ENCODE measurements at places on chromosomes 2 and 18.

DNA sequence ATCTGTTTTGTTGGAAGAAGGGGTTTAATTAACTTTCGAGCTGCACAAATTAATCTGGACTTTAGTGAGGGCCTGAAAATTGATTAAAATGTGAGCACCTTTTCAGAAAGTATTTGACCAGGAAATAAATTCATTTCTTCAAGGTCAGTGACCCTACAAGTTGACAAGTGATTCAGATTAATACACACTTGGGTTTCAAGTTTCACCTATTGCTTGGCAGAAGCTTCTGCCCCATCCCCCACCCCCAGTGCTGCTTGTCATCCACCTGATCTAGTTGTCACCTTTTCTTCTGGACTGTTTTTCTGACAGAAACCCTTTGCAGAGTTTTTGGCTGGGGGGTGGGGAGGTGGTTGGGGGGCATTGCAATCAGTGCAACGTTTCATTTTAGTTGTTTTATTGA, 46.2 kb downstream of the RPRM start:
- no peak for DNase-seq

DNA sequence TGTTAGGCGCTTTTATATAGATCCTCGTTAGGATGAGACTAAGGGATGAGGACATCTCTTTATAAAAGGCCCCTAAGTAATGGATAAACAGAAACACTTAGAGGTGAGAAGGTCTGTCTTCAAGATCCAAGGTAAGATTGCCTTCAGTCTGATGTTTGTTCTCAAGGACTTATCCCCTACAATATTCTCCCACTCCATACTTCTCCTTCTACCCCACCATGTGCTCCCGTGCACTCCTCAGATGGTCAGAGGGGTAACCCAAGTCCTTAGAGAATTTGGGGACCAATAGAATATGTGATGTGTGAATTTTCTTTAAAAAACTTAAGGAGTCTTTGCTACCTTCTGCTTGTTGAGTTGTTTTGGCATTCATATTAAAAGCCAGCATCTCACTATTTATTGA, 23.1 kb downstream of the FOSL2 start:
- DNase-seq = no peak

GRCh38 chr2:168003876-168004275, 243.5 kb downstream of the STK39 start:
- no peak for DNase-seq

DNA sequence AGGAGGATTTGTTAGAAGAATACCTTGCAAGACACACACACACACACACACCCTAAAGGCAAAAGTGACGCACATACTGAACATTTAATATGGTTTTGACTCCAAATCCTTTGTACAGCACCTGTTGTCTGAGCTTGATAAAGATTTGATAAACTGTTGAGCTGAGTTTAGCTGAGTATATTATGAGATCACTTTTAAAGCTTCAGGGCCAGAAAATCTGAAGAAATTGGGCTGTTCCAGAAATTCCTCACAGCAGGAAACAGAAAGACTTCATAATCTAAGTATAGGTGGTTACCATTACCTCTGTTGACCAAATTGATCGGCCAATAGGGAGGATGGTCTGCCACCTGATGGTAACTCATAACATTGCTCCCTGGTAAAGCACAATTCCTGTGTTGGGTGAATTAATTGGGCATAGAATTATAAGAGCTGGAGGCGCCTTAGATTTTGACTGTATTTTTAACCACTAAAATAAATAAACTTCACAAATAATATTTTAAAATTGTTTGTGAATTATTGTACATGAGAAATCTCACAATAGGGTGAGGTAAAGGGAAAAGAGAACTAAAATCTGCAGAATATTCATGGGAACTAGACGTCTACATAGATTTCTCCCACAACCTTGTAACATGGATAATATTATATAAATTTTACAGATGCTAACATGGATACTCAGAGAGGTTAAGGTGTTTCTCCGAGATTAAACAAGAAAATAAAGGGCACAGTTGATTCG, 21.8 kb upstream of the RPIA start:
- DNase-seq = no peak

GRCh38 chr2:23760736-23761135, 166.2 kb downstream of the ATAD2B start:
- DNase-seq = no peak

DNA sequence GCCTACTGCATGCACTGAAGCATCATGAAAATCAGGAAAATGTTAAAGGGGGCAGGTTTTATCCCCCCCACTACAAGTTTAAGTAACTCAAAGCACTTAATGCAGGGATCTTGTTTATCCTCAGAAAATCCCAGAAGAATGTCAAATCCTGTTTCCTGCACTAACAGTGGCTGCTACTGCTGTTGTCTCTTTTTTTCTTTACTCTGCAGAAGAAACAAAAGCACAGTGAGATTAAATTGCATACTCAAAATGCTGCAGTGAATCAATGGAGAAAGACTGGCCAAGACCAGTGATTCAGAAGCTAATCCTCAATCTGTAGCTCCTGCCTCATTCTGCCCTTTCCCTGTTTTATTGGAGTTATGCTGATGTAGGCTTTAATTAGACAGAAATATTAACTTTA, 332.3 kb upstream of the FIGN start:
- DNase-seq = no peak

DNA sequence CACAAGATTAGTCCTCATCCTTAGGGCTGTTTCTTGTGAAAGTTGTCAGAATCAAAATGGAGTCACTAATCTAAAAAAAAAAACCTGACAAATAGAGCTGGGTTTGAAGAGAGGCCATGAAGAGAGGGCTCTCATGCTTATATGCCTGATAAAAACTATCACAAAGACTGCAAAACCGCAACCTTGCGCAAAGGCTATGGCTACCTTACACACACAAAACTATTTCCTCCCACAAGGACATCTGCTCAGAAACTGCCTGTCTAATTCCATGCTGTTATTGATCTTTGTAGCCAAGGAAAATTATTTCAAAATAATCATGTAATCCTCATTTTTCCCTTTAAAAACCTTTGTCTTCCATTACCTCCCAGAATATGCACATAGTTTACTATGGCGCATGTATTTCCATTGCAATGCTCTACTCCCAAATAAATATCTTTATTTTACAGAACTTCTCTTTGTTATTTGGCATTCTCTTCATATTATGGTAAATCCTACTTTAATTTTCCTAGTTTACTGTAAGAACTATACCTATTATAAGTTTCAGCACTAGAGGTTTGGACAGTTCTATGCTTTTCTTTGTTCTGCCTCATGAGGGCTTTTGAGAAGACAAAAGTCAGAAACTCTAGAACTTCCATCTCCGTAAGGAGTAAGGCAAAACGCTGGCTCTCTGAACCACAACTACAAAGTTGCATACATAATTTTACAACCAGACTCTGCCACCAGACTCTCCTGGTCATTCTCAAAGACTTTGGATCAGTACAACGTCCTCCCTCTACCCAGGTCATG, 9.6 kb upstream of the DPYSL5 start:
- DNase-seq = no peak

DNA sequence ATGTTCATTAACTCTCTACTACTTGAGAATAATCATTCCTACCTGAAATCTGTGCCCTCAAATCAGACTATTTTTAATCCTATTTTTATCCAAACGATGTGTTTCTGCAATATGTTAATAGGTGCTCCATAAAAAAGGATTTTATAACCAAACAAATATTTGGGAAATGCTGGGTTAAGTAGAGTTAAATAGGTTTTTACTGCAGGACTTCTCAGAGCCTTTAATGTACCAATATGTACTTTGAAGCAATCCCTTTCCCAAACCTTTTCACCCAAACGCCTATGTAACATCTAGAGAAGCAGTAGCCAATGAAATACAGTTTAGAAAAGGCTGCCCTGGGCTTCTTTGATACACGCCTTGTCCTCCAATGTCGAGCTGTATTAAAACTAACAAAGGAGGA, 182.5 kb downstream of the SP3 start:
- no peak for DNase-seq

- no peak for DNase-seq
These were observed 16.3 kb upstream of the PDCL3 start for GRCh38 chr2:100546469-100546868.

DNA sequence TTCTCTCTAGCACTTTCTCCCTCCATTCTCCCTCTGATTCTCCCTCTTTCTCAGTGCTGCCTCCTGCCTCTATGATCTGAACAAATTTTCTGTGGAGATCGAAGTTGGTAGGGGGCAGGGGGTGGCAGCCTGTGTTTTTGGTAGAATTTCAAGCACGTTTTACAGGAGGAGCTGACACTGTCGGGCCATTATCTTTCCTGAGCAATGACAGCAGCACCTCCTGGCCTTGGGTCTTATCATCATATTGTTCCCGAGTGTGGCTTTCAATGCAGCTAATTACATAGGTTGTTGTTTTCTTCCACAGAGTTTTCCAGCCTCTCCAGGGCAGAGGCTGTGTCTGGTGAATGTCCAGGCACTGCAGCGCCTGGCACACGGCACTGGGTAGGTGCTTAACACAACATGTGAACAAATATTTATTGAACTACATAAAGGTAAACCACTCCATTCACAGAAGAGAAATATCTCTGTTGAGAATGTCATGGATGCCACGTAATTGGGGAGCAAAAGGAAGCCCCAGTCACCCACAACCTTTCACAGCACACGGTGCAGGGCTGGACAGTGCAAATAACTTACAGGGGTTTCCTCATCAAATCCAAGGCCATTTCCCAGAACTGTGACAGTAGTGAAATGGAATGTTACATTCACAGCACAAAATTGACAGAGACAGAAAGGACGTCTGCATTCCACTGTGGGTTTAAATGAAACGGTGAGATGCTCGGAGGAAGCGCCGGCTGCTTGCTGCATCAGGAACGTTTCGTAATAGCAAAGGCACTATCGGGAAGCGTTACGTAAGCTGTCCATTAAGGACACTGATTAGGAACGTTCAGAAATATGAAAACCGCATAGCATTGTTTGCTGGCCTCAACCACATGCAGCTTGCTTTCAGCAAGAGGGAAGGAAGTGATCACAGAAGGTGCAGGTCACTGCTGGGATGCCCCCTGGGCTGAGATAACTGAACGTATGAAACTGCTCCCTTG, 6.5 kb upstream of the KCNG2 start:
- no peak for DNase-seq

DNA sequence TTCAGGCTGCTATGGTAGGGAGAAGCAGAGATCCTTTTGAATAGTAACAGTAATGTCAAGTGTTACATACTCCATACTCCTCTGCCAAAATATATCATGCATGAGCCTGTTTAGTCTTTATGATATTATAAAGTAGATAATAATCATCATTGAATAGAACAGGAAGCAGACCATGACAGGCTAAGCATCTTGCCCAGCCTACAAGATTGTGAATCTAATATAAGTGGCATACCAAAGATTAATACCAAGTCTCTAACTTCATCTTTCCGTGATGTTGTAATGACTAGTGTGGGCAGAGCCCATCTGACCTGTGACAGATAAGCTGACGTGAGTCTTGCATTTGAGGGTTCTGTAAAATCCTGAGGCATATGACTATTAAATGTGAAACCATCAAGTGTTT, 13.1 kb downstream of the NDUFB3 start:
- DNase-seq = no peak

DNA sequence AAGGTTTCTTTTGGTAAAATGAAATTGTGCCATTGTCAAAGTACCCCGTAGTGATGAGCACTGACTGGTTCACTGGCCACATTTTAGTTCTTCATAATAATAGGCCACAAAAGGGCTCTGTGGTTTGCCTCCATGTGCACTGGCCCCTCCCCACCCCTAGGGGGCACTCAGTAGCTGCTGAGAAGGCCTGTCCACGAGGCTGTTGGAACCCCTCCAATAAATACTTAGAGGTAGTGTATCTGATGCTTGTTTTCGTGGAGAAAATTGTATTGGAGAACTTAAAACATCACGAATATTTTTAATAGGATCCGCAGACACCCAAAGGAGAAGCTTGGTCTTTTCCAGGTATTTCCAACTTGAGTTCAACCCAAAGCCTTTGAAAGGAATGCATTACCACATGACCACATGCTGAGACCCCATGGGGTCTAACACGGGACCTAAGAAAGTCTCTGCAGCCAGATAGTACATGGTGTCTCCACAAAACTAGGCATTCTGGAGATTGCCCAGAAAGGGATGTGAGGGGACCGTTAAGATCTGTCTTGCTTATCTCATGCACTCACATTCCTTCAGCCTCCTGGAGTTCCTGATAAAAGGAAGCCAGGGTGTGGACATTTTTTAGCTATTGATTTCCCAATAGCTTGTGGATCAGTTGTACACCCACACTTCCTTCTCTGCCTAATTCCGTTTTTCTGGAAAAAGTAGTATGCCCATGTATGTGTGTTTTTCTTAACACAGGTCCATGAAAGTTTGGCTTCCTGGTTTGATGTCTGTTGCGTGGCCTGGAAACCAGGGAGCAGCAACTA, 28.5 kb upstream of the NOSTRIN start:
- DNase-seq = no peak

DNA sequence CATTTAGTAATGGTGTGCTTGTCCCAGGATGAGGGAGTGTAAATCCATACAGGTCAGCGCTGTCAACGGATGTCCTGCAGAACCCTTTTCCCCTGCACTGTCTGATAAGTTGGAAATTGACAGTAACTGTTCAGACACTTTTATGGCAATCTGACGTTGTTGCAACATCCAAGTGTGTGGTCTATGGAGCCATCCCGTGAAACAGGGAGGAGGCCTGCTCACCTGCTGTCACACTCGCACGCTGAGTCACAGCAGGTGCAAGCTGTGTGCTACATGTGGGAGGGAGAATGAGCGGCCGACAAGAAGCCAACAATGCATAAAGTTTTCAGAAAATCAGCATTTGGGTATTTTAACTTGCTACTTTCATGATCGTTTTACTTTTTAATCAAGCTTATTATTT, 43.7 kb upstream of the RMDN2 start:
- no peak for DNase-seq

DNA sequence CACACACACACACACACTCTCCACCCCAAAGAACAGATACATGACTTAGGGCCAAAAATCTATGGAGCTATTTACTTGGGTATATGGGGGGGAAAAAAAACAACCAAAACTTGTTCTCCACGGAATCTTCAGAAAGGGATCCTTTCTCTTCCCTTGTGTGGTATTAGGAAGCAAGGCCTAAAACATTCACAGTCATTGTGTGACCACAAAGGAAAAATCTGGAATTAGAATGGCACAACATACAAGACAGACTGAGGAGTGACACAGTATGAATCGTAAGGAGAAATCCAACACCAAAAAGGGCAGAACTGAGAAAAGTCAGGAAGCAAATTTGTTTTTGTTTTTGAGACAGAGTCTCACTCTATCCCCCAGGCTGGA, 70.3 kb downstream of the ASXL2 start:
- DNase-seq = no peak

DNA sequence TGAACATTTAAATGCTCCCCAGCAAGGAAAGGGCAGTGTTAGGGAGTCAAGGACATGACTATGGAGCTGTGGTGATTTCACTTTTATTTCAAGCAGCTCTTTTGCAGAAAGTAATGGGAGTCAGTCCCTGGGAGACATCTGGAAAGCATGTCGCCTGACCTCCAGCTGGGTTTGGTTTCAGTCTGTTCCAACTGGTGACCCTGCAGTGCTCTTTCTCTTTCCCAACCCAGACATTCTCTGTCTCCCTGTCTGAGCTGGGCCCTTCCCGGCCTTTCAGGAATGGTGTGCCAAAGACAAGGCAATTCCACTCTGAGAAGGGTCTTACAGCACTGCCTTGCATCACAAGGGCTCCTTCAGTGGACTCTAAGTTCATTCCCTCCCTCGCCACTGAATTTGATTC, 323.2 kb downstream of the OSR1 start:
- no peak for DNase-seq
